Aorta (tissue), 5 donors: ENCODE measurements at places on chromosomes 1 and 21. TPM values are rescaled to one million over a fixed set of nuclear protein-coding genes. Genes with fewer than 3 reads are reported as not detected.

The HMCN1 gene
- 93.6 TPM for total RNA-seq

The SPATA1 gene
- 2.7 TPM for total RNA-seq

The NDUFV3 gene
- total RNA-seq = 34.4 TPM

DNA sequence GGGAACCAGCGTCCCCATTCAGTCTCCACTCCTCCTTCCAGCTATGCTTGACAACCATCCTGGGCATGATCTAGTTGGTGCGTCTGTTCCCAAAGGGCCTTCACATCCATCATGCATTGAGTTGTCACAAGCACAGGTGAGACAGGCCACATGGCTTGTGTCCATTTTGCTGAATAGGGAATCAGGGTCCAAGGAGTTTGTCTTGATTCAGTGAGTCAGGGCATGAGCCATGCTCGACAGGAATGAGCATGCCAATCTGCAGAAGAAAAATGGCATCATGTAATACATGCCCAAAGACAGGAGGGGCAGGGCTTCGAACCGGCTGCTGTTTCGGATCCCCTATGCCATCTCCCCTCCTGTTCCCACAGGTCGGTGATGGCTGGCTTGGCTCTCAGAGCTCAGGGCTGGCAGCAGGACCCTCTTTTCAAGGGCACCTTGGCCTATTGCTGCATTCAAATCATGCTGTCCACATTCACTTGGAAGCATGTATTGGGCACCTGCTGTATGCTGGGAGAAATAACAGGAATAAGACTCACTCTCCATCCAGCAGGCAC, 44.5 kb downstream of the PKP1 start:
- peak; percentile 25 for DNase-seq

GRCh38 chr21:15140321-15141019, 75.7 kb upstream of the NRIP1 start:
- DNase-seq = no peak

- peak; percentile 85 for DNase-seq
Measured at GRCh38 chr1:167899253-167899681, 14.7 kb downstream of the ADCY10 start.

GRCh38 chr1:94851571-94851970, 31.4 kb downstream of the SLC44A3 start:
- no peak for DNase-seq

- DNase-seq = no peak
Measured at GRCh38 chr1:168300626-168301025, 19.9 kb downstream of the TBX19 start.

GRCh38 chr1:96361271-96361856, 360.2 kb upstream of the PTBP2 start:
- no peak for DNase-seq

DNA sequence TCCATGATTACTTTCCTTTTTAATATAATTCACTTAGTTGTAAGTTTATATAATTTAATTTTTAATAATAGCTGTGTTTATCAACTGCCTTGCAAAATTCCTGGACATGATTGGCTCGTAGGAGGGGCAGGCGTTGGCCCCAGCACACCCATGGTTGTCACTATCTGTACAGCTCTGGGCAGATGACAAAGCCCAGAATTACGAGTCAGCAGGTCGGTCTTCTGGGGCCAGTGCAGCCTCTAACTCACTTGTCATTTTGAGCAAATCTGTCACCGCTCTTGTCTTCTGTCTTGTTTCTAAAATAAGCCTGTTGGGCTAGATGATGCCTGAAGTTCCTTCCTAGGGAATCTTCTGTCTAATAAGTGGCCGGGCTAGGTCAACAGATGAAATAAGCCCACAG, 21.4 kb upstream of the LRRC38 start:
- peak; percentile 8 for DNase-seq
